HFF-Myc (cell line): ENCODE measurements at places on chromosomes 4 and X.

DNA sequence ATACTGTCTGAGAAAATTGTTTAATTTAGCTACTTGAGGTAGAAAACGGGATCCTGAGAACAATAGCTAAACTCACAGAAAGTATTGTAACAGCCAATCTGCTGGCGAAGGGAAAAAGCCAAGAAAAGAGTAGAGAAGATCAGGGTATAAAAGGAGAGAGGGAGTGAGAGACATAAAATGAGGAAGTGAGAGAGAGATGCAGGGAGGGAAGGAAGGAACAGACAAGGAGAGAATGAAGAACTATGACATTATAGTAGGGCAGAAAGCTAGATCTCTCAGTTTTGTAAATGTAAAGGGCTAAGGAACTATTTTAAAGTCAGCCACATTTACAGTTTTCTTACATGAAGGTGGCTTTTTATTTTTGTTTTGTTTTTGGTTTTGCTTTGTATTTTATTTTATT, 1.6 kb upstream of the GIMD1 start:
- DNase-seq = no peak

GRCh38 chrX:103556963-103557612, 28.2 kb upstream of the TCEAL4 start:
- no peak for DNase-seq

DNA sequence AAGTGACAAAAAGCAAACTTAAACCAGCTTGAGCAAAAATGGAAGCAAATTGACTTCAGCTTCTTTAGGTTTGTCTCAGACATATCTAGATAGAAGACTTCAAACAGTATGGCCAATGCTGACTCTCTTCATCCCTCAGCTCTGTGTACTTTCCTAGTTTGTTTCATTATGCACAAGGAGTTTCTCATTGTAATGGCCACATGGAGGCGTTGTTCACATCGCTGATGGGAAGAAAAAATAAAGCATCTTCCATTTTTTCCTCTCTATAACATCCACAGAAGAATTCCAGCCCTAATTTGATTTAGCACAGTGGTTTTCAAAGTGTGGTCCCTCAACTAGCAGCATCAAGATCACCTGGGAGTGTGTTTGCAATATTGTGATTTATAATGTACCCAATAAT, 397.5 kb upstream of the PRKX start:
- no peak for DNase-seq

DNA sequence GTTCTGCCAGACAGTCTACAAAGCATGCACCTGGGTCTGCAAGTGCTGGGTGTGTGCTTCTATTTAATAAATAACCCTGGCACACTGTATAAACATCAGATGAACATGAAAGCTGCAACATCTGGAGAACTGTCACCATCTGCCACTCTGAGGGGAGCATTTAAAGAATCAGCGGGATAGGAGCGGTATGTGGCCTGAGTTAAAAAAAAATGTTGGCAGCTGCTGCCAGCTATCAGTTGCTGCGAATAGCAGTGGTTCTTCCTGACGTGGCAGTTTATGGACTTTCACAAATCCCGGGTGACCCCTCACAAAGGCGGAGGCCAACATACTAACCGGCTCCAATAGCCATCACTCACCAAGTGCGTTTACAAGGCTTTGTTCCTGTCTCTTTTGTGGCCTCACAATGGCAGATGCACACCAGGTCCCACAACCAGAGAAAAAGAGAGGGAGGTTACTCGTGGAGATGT, 95.1 kb downstream of the RASL11B start:
- peak; percentile 48 for DNase-seq

DNA sequence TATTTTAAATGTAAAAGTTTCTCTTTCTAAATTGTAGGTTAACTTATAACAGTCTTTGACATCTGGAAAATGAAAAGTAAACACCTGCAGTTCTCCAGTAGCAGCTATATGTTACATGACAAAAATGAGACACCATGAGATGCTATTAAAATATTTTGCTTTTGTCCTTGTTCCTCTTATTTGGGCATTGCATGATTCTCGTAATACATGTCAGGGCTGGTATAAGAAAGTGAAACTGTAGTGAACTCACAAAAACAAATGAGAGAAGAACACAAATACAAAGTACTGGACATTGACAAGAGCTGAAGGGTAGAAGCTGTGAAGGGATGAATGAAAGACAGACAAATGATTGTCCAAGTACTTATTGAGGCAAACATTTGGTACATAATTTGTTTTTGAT, 9.0 kb downstream of the GK2 start:
- no peak for DNase-seq

DNA sequence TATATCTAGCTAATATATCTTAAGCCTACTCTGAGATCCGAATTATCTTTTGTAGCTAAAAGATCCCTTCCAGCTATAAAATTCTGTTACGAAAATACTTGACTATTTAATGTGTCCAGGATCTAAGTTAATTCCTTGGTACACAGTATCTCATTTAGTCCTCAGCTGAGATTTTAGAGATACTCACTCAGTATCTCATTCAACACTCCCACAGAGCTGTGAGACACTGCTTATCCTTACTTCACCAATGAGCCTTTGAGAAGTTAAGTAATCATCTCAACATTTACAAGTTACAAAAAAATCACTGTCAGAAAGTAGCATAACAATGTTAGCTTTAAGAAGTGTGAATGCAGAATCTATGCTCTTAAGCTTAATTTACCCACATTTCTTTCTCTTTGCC, 76.6 kb downstream of the LIMCH1 start:
- no peak for DNase-seq

DNA sequence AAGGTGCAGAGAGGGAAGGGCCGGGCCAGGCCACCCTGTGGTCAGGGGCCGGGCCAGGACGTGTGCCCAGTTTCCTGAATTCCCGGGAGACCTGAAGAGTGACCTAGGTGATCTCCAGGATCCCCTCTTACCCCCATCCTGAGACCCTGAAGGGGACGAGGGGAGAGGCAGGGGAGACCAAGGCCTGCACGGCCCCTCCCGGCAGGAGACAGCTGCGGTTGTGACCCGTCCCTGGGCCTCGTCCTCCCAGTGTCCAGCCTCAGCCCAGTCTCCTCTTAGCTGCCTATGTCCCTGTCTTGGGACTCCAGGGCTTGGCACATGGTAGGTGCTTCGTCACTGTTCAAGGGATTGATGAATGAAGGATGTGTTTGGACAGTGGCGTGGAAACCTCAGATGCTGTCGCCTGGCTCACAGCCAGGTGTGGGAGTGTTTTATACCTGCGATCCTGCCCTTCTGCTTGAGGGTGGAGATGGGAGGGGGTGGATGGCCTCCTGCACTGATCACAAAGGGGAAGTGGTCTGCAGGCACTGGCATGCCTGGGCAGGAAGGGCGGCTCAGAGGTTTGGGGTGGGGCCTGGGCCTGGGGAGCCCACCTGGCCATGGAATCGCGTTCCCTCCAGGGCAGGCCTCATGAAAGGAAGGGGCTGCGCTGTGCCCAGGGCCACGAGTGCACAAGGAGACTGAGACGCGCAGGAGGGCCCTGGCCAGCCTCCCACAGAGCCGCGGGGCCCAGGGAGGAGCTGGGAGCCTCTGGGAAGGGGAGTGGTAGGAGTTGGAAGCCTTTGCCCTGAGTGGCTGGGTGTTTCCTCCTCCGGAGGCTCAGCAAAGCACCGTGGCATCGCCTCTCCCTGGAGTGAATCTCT, 6.9 kb downstream of the SH3TC1 start:
- no peak for DNase-seq

DNA sequence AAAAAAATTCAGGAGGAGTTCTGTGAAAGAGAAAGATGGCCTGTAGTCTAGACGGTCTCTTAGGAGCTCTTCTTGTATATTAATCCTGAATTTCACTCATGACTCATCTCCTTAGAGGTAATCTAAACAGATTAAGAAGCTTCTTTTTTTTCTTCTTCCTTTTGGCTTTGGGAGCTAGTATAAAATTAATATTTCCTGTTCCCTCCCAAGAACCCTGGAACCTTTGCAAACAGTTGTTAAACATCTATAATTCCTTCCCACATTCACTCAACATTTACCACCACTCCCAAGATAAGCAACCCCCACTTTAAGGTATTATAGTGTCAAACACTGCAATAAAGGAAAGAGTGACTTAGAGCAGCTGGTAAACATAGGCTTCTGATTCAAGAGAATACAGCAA, 146.4 kb upstream of the EDNRA start:
- DNase-seq = no peak

DNA sequence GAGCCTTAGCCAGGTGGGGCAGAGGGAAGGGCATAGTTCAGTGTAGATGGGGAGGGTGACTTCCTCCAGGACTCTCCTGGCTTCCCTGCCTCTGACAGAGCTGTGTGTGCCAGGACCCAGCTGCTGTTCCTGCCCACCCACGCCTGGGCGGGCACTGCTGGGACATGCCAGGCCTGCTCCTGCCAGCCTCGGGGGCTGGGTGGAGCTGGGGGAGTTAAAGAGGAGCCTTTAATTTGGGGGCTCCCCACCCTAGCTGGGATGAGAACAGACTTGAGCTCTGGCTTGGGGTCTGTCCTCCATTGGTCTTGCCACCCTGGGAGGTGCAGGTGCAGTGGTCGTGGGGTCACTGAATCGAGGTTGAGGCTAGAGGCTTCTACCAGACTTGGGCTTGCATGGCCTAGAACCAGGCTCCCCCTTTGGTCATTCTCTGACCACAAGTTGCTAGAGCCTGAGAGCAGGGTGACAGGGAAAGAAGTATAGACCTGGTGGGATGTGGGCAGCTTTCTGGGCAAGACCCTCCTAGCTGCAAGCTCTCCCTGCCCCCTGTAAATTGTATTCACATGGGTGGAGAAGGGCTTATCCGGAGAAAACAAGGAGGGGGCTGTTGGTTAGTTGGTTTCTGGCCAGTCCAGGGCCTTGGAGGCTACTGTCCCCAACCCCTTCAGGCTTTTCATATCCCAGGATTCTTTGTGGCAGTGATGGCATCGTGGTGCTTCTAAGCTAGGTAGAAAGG, 5.7 kb downstream of the EFNB1 start:
- DNase-seq = no peak

- DNase-seq = no peak
Observed at GRCh38 chrX:129540722-129541184, 694 bp downstream of the OCRL start.

DNA sequence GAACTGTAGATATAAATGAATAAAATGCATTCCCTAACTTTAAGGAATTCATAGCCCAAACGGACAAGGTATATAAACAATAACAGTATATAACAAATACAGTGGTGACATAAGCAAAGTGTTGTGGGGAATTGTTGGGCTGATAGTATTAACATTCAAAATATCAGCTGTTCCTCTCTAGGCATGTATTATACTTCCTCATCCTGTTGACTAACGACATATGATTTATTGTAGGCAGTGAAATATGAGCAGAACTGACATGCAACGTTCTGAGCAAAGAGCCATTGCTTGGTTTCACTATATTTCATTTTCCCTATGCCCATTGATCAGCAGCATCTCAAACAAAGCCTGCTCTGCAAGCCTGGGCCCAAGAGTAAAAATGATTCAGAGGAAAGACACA, 143.9 kb downstream of the PTCHD1 start:
- no peak for DNase-seq

DNA sequence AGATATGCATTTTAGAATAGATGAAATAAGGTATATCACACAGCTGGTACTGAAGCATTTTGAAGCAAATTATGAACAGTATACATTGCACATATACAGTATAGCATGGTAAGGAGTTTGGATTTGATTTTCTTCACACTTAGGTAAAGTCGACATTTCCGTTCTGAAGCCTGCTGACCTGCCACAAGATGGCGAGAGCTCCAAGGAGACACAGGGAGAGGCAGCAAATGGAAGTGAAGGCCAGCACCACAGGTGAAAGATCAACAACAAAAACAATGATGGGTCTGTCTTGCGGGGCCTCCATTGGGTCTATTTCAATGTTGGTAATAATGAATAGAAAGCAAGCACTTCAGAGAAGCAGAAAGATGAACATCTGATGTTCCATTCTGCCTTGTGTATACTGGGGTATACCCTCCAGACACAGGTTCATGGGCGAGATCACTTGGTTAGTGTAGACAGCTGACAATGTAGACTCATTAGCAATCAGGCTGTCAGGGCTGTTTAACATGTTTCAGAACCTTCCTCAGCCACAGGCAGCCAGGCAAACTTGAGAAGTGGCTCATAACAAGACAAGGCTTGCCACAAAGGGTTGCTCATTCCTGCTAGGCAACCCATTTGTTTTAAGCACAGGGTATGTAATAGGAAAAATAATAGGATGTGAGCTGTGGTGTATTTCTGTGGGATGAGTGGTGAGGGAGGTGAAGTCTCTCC, 21.4 kb upstream of the NOX1 start:
- DNase-seq = no peak

DNA sequence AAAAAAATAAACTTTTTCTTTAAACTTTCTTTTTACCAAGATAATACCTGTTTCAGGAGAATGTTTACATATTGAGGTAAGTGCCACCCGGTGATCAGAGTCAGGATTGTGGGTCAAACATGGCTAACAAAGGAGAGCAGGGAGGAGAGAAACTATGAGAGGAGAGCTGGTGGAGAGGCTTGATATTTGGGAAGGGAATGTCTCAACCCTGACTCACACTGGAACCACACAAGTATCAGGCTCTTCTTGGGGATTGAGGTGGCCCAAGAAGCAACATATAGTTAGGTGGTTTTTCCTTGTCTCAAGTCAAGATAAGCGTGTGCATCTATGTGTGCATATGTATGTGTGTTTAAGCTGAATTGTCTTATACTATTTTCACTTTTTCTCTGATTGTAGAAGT, 6.7 kb downstream of the TCEAL1 start:
- no peak for DNase-seq

- DNase-seq = no peak
Observed at GRCh38 chr4:106816496-106816895, 219.6 kb downstream of the DKK2 start.

DNA sequence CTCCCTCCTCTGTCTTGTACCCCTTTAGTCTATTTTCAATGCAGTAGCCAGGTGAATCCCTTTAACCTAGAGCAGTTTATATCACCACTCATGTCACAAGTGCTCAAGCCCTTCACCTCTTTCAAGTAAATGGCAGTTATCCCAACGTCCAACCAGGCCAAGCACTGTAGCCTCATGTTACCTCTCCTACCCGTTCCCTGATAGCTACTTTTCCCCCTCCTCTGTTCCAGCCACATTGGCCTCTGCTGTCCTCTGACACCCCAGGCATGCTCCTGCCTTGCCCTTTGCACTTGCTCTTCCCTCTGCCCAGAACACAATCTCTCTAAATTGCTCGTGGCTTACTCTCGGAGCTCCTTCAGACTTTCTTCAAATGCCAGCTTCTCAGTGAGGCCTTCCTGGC, 15.2 kb downstream of the GUCY1B1 start:
- no peak for DNase-seq

DNA sequence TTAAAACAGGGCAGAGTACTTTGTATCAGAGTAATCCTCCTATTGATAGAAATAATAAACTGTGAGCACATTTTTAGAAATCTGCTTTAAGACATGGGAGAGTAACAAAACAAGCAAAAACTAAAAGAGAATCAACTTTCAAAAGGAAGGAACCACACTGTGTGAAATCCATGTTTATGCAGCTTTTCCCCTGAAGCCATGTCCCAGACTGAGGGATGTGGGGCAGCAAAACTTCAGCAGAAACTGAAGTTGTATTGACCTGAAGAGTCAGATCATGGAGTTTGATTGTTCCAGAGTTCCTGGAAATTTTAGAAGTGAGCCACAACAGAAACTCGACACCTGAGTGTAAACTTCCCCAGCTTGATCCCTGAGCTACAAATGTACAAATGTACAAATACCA, 53.2 kb downstream of the COMMD8 start:
- DNase-seq = no peak
